ENCODE measurements at places on chromosomes 2 and 18. TPM values are rescaled to one million over a fixed set of nuclear protein-coding genes. Genes with fewer than 3 reads are reported as not detected.

GRCh38 chr2:64538764-64539433 is 14.8 kb downstream of the AFTPH start:
- DNase-seq = no peak

OTOS gene
- not detected for total RNA-seq

DNA sequence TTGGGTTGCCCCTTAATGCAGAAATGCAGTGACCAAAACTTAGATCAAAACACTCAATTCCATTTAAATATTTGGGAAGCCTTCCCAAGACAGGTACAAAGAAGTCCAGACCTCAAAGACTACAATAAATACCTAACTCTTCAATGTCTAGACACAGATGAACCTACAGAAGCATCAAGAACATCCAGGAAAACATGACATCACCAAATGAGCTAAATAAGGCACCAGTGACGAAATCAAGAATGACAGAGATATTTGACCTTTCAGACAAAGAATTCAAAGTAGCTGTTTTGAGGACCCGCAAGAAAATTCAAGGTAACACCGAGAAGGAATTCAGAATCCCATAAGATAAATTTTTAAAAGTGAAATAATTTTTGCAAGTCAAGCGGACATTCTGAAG is 140.2 kb downstream of the XIRP2 start:
- DNase-seq = no peak

DNA sequence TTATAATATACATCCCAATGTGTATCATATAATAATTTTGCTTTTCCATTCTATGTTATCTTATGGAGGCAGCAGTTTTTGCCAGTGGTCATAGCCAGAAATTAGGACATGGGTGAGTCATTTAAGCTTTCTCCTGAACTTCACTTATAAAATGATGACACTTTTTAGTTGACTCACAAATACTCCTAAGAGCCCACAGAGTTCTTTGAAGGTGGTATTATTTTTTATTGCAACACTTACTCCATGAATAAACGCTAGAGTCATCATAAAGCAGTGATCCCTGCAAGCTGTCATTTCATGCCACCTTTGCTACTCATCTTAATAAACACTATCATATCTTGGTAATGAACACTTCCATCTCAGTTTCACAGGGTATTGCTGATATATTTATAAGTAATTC is 69.9 kb upstream of the MAPRE2 start:
- no peak for DNase-seq

DSEL gene
- total RNA-seq = 12.7 TPM

DNA sequence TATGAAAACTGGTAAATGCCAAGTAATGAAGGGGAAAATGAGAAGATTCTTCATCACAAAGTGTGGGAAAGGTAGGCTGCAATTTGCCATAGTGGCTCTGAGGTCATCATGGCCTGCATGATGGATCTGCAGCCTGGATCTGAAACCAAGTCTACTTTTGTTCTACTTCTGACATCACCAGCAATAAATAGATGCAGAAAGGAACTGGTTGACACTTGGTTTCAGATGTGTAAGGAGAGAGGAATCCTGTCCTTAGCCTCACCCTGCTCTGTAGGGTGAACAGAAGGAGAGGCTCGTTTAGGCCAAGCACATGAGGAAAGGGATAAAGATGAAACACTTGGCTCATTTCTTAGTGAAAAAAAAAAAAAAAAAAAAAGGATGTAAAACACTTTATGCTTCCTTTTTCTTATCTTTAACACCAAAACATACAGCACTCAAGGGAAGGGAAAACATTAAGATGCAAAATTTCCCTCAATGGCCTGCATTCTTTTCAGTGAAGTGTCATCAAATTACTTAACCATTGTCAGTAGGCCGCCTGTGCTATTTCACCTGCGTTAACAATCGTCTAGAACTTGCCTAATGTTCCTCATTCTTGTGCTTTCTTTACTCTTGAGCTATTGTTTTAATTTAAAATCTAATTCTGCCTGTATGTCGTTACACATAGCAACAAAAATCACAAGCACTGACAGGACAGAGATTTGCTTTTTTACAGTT is 3.9 kb downstream of the NEB start:
- no peak for DNase-seq

SPDYA gene
- 0.89 TPM for total RNA-seq

GRCh38 chr2:223767341-223767740 is 70.0 kb downstream of the AP1S3 start:
- DNase-seq = no peak

TTL gene
- total RNA-seq = 31.8 TPM

- DNase-seq = no peak
These were observed 385.0 kb upstream of the KLHL29 start for GRCh38 chr2:22999951-23000350.

TBR1 gene
- total RNA-seq = not detected

DNA sequence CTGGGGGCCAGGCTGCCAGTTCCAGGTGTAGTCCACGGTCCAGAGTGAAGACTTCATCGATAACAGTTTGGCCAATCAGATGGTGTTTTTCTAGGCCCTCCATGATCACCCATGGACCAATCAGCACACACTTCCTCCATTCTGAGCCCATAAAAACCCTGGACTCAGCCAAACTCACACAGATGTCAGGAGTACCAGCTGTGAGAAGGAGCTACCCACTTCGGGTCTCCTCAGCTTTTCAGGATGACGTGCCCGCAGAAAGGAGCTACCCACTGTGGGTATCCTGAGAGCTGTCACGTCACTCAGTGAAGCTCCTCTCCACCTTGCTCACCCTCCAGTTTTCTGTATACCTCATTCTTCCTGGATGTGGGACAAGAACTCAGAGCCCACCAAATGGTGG is 210.0 kb upstream of the RASGRP3 start:
- no peak for DNase-seq

GRCh38 chr2:141728142-141728541 is 402.7 kb downstream of the LRP1B start:
- DNase-seq = no peak

GRCh38 chr2:165122521-165122920 is 81.3 kb downstream of the SCN3A start:
- no peak for DNase-seq

DNA sequence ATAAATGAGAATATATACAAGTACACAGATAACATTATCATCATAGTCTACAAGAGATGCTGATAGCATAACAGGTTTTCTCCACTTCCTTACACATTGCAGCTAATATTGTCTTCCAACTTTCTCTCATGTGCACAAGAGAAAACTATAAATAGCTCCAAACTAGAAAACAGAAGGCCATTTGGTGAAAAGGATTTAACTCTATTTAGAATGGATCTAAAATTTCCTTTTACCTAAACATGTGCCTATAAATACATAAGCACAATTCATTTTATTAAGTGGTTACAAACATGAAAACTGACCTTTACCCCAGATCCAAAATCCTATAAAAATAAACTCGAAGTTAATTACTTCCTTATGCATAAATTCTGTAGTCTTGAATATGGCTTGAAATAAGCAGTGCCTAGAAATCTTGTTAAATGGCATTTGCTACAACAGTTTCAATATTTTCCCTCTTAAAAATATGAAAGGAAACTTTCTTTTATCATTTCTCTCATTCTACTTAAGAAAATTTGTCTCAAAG is 41.6 kb downstream of the SLC25A12 start:
- DNase-seq = no peak

DNA sequence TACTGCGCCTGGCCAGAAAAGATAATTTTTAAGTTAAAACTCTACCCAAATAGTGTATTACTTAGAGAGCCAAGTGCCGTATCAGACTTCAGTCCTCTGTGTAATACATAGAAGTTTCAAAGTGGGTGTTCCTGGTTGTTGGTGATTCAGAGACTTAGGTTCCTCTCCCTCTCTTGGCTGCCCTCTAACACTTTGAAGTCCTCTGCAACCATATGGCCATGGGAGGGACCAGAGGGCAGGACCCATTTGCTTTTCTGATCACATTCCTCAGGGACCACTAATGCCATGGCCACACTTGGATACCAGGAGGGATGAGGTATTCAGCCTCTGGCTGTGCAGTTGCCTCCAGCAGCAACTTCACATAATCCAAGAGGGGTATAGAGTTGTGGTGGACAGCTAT is 131.5 kb downstream of the CAPN13 start:
- DNase-seq = peak; percentile 5

GPR35 gene
- 71.2 TPM for total RNA-seq

DNA sequence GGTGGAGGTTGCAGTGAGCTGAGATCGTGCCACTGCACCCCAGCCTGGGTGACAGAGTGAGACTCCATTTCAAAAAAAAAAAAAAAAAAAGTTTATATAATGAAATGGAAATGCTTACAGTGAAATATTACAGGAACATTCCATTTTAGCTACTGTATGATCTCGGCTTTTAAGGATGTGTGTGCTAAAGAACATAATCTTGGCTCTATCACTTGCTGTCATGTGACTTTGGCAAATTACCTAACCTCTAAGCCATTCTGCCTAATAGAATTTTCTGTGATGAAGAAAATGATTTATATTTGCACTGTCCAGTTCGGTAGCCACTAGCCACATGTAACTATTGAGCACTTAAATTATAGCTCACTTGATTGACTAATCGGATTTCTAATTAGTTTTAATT is 36.3 kb downstream of the SMAD4 start:
- no peak for DNase-seq

GALNT14 gene
- total RNA-seq = 7.6 TPM

Measured in mucosa of gallbladder (tissue), 1 donor.